ENCODE measurements at places on chromosomes 11 and 22.

DNA sequence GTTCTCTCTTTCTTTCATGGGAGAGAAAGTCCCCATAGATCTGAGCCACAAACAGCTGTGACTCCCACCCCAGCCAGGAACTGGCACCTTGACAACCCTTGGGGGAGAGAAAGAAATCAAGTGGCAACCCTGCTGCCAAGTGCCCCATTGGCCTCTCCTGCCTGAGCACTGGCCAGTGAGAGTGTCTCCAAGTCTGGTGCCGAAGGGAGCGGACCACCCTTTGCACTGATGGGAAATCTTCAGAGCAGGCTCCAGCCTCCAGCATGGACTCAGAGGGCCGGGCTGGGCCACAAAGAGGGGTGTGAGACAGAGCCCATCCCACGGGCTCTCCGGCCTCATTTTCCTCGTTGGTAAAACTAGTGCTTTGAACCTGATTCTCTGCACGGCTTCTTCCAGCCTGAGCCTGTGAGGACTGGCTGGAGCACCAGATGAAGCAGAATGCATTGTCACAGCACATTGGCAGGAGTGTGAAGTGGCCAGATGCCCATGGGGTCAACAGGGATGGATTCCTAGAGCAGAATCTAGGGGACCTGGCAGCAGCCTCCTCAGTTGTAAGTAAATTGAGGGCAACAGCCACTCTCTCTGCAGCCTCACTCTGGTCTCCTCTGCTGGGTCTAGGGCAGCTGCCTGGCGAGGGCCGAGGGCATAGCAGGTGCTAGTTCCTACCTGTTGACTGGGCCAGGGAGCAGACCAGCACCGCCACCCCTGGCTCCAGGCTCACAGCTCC is 81.4 kb downstream of the TRIM29 start:
- DNase-seq = no peak

GRCh38 chr11:12871241-12871640 is 137.9 kb upstream of the RASSF10 start:
- DNase-seq = no peak

- no peak for DNase-seq
These were observed 293.8 kb downstream of the BRD1 start for GRCh38 chr22:49533886-49534285.

DNA sequence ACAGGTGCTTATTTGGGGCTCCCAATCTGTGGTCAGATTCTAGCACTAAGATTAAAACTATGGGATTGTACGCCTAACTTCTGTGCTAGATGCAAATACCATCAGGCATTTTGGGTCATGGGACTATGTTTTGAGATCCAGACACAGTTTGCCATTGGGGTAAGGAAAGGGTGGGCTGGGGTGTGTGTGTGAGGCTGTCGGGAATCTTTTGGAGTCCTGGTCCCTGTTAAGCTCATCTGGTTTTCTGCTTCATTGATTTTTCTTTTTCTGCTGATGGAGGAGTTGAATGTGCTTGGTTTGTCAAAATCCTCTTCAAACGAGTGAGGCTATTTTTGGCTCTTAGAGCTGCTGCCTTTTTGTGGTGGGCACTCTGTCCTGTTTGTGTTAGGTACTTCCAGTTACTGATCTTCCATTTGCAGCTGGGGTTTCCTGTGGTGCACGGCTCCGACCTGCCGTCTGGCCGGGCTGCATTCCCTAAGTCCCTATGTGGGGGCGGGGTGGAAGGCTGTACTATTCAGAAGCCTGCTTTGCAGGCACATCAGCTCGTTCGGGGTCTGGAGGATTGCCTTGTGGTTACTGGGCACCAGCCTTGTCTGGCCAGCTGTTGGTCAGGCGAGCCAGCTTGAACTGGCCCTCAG is 2.9 kb downstream of the BCR start:
- no peak for DNase-seq

DNA sequence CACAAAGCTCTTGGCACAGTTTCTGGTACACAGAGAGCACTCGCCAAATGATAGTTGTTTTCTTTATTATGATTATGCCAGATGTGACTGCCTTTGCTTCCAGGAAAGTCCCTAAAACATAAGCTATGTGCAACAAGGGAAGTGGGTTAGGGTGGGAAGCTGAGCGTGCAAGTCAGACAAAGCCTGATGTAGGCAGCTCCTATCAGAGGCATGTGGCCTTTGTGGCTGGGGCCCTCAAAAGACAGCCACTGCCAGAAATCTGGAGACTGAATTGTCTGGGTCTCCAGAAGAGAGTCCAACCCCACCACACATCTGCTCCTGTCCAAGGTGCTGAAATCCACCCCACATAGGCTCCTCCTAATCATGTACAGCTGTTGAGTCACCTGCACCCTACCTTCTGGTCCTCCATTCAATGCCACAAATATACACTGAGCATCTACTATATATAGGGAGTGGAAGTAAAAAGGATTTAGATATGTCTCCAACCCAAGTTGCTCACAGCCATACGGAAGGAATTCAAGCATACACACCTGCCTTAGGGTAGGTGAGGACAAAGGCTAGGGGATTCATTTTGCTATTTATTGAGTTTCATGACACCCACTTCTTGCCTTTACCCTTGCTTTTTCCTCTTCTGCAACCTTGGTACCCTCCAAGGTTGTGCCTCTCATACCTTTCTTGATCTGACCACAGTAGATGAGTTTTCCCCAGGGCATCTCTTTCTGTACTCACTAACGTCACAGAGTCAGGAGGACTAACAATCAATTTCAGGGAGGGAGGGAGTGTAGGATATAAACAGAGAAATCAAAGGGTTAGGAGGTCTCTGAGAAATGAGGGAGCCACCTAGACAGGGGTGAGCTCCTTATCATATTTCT is 12.4 kb downstream of the SEC14L3 start:
- no peak for DNase-seq

- DNase-seq = no peak
These were observed 47.2 kb downstream of the BUD13 start for GRCh38 chr11:116725434-116726221.

GRCh38 chr11:12927221-12927620 is 81.9 kb upstream of the RASSF10 start:
- no peak for DNase-seq

DNA sequence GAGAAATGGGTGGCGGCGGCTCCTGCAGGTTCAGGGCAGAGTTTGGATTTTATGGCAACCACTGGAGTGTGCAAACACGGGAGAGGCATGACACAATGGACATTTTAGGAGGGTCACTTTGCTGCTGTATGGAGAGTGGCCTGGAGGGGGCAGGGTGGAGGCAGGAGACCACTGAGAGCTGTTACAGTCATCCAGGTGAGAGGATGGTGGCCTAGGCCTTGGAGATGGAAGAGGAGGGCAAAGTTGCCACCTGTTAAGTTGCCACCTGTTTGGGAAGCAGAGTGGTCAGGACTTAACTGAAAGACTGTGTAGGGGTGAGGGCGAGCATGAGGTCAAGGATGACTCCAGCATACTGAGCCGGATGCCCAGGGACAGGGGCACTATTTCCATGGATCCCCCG is 2.3 kb upstream of the RAD9A start:
- DNase-seq = no peak

- DNase-seq = no peak
These were observed 52.5 kb downstream of the RELT start for GRCh38 chr11:73428699-73429098.

GRCh38 chr22:49873228-49873940 is 19.7 kb downstream of the ZBED4 start:
- no peak for DNase-seq

DNA sequence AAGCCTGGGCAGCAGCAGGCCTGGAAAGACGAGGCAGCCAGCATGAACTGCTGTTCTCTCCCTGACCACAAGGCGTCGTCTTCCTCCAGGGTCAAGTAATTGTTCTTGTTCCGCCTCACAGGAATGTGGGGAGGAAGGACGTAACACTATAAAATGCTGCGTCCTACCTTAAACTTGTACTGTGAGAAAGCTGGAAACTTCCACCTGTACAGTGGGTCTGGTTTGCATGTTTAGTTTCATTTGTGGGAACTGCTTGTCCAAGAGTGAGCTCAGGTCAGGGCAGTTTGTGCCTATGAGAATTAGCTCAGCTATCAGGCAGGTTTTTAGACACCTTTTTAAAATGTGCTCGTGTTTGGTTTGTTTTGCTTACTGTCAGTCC is 55.2 kb downstream of the PANX1 start:
- no peak for DNase-seq

GRCh38 chr11:39668640-39669039 is 1790.8 kb downstream of the LRRC4C start:
- DNase-seq = no peak

GRCh38 chr11:79219186-79220045 is 221.4 kb downstream of the TENM4 start:
- no peak for DNase-seq

DNA sequence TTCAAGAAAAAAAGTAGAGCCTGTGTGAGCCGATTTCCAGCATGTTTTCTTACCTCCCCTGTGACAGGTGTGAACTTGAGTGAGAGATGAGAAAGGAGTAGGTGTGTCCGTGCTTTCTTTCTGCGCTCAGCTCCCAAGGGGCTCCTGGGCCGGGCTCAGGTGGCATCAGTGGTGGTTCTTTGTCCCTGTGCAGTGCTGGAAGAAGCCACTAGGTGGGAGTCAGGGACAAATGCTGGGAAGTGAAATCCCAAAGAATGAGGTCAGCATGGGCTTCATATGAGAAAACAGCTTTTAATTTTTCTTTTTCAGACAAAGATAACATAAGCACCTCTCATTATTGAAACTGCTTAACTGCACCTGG is 57.8 kb downstream of the PPFIBP2 start:
- peak; percentile 48 for DNase-seq

DNA sequence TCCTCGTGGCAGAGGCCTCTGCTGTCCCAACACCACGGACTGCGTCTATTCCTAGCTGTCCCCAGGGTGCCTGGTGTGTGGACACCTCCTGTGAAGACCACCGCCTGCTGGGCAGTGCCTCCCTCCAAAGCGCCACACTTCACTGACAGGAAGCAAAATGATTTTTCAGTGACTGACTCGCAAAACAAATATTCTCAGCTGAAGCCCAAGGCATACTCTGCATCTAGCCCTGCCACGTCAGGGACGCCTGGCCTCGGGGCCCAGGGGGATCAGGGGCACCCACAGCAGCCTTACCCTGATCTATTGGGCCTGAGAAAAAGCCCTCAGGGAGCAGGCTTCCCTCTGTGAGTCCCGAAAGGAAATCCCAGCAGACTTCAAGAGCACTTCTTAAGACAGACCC is 2.2 kb downstream of the BRD1 start:
- no peak for DNase-seq

GRCh38 chr11:19027829-19028595 is 32.5 kb downstream of the MRGPRX2 start:
- no peak for DNase-seq

GRCh38 chr22:27989758-27990450 is 70.8 kb upstream of the PITPNB start:
- DNase-seq = no peak
